Brain pericyte (primary cell): ENCODE measurements at places on chromosomes 16 and 17.
A peak's percentile ranks its signal among the peaks of the same experiment; 100 is the strongest.

DNA sequence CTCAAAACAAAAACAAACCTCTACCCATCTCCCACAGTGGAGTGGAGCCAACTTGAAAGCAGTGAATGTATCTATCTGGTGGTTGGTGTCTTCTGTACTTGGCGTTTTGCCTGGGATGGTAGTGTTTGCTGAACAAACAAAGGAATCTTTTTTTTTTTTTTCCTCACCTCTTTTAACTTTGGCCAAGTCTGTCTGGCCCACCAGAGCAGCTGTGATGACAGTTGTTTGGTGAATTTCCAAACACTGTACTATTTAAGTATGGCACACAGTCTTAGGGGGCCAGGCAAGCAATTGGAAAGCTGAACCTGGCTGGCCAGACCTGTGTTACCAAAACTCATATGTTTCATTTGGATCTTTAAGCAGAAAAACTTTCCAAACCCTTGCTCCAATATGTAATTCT lies 101.8 kb upstream of the CDH13 start:
- DNase-seq = no peak

GRCh38 chr16:35598696-35599332 lies 2139.4 kb downstream of the TP53TG3F start:
- DNase-seq = no peak

DNA sequence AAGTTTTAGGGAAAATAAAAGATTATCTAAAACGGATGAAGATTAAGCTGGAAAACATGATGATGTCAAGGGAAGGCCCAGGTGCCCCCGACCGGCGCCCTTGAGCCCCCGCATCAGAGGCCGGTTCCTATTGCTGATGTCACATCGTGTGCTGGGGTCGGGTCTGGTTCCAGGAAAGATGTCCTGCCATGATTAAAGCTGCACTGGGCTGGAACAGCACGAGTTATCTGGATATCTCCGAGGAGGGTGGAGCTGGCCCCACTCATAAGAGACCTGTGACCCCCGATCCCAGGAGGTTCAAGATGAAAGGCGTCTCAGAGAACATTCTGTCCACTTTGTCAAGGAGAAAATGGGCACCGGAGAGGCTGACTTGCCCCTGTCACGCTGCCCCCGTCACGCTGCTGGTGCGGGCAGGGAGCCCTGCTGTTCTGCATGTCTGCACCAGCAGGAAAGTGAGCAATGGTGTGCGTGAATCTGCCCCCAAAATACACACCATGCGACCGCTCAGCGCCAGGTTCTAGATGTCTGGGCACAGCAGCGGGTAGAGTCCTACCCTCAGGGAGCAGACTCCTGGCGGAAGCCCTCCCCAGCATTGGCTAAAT lies 53.0 kb downstream of the ENGASE start:
- DNase-seq = no peak

- DNase-seq = no peak
These were observed 184.2 kb downstream of the ENGASE start for GRCh38 chr17:79258843-79259242.

DNA sequence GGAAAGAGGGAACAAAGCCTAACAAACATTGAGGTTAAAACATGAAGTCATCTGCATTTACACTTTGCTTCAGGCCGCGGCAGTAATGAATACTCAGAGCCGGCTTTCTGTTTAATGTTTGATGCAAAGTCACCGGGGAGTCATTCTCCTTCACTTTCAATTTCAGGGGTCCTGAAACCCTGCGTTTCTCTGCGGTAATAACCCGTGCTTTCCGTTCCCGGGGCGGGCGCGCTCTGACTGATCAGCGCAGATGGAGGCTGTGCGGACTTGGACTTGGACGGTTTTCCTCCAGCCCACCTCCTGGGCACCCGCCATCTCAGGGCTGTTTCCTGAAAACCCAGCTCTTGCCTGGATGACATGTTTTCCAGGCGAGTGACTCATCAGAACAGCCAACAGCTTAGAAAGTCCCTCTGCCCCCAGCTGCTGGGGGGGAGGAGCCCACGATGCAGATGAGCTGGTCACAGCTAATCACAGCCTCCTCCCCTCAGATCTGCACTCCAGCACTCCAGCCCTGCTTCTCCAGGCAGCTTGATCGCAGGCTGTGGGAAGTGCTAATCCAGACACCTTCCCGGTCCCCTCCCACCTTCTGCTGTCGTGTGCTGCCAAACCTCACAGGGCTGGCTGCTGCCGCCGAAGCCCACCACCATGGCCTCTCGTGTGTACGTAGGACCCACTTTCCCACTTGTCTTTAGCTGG lies 158.6 kb upstream of the CHMP6 start:
- peak; percentile 94 for DNase-seq

GRCh38 chr16:12398029-12398682 lies 405.5 kb downstream of the CPPED1 start:
- DNase-seq = peak; percentile 26

DNA sequence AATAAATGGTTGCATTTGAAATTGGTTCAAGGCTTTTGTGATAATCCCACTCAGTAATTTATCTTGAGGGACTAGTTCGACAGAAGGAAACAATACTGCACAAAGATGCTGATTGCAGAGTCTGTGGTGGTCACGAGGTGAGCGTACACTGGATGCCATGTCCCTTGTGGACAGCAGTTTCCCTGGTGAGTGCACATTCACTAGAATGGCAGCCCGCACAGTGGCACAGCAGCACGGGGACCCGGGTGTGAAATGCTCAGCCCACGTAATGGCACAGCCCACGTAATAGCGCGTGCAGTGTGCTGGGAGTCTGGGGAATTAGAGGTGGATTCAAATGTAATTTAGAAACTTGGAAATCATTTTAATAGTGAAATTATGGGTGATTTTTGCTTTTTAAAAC lies 154.0 kb downstream of the LGALS9B start:
- no peak for DNase-seq

GRCh38 chr16:9868606-9869149 lies 313.6 kb downstream of the GRIN2A start:
- no peak for DNase-seq

GRCh38 chr16:31393056-31393455 lies at the start of gene ITGAD:
TSS of gene ITGAD (plus strand) at chr16:31393335. CDS start at chr16:31393361, 26 bp downstream.
- no peak for DNase-seq

DNA sequence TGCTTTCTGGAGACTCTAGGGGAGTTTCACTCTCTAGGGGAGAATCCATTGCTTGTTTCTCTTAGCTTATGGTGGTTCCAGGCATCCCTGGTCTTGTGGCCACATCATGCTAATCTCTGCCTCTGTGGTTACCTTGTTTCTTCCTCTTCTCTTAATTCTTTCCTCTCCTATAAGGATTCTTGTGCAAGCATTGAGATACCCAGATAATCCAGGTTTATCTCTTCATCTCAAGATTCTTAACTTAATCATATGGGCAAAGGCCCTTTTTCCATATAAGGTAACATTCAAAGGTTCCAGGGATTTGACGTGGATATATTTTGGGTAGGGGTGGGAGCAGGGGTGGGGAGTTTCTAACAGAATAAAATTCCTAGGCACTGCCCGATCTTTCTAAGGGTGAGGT lies 32.6 kb downstream of the FAM20A start:
- no peak for DNase-seq

GRCh38 chr17:50904518-50905459 lies 38.6 kb upstream of the TOB1 start:
- DNase-seq = peak; percentile 41

DNA sequence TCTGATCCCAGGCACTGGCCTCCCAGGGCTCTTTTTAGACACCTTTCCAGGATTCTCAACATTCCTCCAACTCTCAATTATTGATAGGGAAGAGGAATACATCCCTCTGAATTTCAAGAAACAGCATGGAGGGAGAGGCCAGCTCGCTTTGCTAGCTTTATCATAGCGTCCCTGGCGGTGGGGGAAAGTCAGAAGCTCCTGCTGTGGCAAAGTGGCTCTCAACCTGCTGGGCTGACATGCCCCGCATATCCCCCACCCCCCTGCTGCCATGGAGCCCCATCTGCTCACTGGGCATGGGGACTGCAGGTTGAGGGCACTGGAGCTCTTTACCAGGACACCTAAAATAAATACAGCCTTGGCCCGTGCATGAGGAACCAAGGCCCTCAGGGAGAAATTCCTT lies 140.3 kb downstream of the SLC39A11 start:
- DNase-seq = no peak

DNA sequence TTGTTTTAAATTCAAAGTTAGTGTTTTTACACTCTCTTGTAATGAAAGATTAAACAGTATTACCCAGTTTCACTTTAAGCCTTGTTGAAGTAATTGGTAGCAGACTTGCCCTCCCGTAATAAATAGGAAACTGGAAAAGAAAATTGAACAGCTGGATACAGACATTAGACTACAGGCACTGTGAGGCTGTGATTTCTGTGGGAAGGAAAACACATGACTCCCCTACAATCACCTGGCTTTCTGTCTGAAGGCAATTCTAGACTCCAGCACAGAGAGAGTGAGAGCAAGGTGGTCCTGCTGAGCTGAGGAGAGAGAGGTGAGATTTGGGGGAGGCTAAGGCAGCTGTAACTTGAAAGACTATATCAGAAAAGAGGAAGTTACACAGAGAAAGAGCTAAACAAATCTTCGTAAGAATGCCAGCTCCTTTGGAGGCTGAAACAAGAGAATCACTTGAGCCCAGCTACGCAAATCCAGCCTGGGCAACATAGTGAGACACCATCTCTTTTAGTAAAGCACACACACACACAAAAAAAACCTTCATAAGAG lies 57.8 kb upstream of the CDYL2 start:
- DNase-seq = no peak

DNA sequence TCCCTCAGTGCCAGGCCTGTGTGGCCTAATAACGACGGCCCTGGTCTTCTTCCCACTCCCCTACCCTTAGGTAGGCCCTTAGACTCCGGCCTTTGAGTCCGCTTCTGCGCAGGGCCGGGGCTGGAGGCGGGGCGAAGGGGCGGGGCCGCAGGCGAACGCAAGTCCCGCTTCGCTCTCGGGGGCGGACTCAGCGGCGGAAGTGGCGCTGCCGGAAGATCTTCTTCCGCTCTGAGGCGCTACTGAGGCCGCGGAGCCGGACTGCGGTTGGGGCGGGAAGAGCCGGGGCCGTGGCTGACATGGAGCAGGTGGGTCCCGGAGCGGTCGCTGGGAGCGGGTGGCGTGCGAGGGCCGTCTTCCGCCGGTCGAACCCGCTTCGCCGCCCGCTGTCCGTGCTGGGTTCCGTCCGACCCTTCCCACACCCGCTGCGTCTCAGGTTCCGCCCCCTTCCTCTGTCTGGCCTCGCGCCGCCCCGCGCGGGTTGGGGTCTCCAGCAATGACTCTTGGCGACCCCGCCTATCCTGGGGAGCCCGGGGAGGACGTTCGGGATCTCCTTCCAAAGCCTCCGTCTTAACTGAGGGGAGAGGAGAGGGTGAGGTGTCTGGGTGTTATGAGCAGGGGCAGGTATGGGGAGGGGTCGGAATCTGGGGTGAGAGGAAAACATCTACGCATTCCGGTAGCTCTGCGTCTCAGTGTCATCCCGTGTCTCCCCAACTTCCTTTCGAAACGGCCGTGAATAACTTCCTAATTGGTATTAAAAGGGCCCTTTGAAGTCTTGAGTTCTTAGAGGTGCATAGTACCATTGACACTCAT lies at the start of gene STARD3:
STARD3 (plus strand) TSS at position 218 of the 810 bp plus-strand sequence. CDS start 16,388 bp downstream, outside the sequence.
- no peak for DNase-seq
